ENCODE measurements at places on chromosomes 2 and 18.

DNA sequence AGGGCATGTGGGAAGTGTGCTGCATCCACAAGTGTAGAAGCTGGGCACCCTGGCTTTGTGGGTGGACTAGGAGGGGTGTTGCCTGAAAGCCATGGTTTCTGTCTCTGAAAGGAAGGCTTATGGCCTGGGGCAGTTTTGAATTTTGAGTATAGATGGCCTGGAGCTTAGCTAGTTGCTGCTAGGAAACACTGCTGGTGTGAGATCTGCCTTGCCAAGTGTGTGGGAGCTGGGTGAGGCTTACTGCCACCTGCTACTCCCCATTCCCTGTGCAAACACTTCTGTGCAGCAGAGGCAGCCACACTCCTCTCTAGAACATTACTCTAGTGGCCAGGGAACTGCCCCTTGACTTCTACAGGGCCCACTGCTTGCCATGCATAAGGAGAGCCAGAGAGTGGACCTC lies 831.7 kb upstream of the LRRTM1 start:
- DNase-seq = no peak

- no peak for DNase-seq
These were observed 201.5 kb downstream of the RNF144A start for GRCh38 chr2:7118606-7119131.

- DNase-seq = no peak
These were observed 33.5 kb upstream of the SELENOI start for GRCh38 chr2:26312471-26312870.

GRCh38 chr18:69889009-69889408 lies 58.7 kb downstream of the CD226 start:
- no peak for DNase-seq

DNA sequence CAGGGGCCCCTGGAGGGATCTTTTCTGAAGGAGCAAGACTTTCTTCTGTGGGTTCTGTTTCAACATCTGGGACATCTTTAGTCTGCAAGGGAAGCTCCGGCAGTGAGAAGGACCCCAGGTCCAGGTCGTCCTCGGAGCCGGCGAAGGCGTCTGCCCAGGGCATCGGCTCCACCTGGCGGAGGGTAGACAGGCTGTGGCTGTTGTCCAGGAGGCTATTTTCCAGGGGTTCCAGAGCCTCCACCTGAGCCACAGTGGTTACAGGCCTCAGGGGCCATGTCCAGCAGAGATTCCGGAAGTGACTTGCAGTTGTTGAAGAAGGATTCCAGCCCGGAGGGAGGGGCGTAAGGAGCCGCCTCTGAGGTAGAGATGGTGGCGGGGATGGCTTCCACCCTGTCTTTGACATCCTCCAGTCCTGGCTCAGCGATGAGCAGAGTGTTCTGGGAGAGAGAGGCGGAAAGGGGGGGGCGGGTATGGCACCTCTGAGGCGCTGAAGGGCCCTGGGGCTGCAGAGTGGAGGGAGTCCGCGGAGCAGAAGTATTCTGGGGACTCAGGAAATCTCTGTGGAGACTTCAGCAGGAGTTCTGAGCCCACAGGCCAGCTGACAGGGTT lies 891.3 kb upstream of the LRRTM1 start:
- no peak for DNase-seq

- no peak for DNase-seq
These were observed 444.2 kb downstream of the LRATD1 start for GRCh38 chr2:15076668-15077067.

GRCh38 chr2:111037128-111037527 lies 83.6 kb upstream of the BCL2L11 start:
- DNase-seq = no peak

DNA sequence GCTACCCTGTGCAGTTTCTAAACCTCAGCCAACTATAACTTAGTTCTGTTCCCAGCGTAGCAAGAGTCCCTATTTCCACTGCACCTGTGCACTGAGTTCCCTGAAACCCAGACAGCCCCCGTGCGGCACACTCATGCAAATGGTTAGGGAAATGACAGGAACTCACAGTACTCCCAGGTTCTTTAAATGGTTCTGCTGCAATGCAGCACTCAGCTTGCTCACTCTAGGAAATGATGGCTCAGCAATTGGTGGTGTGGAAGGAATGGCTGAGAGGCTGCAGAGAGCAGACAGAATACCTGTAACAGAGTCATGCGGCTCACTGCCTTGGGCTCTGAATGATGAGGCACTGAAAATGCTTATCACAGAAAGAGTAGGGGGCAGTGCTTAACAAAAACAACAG lies 143.0 kb downstream of the RAD51AP2 start:
- DNase-seq = no peak

- DNase-seq = no peak
These were observed 198.8 kb downstream of the DCDC2C start for GRCh38 chr2:3902131-3902530.

GRCh38 chr2:121529439-121530211 lies 1.1 kb upstream of the RNU4ATAC start:
- no peak for DNase-seq

- no peak for DNase-seq
These were observed 1350.2 kb upstream of the FAM98A start for GRCh38 chr2:34949316-34949715.

GRCh38 chr2:157334335-157334734 lies 8.7 kb upstream of the ERMN start:
- DNase-seq = no peak

DNA sequence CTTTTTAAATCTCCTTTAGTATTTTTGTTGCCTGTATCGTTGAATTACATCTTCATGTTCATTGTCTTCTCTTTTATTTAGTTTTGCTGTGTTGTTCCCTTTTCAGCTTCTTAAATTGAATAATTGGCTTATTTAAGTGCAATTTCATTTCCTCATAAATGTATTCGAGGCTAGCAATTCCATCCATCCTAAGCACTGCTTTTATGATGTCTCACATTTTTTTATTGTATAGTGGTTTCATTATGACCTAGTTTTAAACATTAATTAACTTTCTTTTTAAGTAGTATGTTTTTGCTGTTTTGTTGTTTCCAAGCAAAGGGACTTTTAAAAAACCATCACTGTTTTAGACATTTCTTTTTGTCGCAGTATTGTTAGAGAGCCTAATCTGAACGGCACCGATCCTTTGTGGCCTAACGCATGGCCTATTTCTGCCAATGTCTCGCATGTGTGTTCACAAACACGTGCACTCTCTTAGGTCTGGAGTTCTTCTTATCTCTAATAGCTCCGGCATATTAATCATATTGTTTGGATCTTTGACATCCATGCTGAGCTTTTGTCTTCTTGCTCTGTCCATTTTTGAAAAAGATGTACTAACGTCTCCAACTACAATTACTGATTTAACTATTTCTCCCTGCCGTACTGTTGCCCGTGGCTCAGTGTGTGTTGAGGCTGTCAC lies 59.6 kb upstream of the ZNF516 start:
- no peak for DNase-seq

DNA sequence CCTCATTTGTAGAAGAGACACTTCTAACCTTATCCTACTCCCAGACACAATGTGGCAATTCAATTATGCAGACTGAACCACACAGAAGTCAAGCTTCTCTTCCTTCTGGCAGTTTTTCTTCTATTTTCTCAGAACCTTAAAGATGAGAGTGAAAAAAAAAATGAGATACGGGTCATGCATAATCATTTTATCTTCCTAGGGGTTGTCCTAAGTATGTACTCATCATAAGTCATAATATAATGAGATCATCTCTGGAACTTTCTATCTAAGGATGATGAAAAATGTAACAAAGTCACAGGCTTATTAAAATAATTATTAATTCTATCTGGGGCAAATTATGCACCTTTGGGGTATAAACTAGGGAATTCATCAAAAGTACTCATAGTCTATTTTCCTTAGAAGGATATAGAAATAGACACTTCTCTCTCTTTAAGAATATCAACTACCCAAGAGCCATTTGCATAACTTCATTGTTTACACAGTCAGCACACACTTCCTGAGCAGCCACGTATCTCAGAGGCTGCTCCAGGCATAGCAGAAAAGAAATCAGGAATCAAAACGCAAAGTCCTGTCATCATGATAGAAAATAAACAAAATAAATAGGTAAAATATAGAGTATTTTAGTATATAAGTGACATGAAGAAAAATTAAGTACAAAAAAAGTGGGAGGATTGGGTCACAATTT lies 345.9 kb upstream of the SPHKAP start:
- DNase-seq = no peak

GRCh38 chr2:117770730-117771129 lies 43.8 kb upstream of the DDX18 start:
- DNase-seq = no peak

DNA sequence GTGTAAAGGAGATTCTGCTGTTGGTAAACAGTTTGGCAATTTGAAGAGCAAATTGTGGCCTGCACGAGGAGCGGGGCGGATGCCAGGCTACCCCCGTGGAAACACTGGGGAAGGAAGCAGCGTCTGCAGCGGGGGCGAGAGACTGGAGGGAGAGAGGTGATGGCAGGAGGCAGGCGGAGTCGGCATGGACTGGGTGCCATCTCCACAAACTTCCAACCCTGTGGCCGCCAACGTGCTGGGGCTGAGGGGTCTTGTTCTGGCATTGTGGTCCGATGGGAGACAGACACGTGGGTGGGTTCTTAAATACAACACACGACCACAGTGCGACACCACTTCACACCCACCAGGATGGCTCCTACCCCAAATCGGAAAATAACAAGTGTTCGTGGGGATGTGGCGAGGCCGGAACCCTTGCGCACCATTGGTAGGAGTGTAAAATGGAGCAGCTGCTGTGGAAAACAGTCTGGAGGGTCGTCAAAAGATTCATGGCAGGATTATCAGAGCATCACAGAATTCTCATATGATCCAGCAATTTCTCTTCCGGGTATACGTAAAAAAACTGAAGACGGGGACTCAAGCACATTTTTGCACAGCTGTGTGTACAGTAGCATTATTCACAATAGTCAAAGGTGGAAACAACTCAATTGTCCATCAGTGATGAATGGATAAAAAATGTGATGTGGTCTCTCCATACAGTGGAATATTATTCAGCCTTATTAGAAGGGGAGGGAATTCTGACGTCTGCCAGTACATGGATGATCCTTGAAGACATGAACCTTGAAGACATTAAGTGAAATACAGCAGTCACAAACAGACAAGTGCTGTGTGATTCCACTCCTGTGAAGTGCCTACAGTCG lies 82.4 kb upstream of the HPCAL1 start:
- no peak for DNase-seq

DNA sequence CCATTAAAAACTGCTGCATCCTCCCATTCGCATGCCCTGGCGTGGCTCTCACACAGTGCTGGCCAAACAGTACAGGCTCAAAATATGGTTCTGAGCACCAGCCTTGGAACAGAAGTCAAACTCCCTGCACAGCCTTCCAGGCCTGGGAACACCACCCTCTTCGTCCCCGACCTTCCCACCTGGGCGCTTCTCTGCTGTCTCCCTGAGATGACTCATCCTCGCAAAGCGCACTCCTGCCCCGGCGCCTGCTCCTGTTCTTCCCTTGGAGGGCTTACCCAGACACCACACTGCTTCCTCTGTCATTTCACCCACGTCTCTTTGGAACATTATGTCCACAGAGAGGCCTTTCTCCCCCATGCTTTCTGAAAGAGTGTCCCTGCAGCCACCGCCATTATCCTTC lies 172.7 kb downstream of the L3MBTL4 start:
- no peak for DNase-seq

GRCh38 chr2:206368933-206369569 lies 74.3 kb upstream of the ADAM23 start:
- DNase-seq = no peak

DNA sequence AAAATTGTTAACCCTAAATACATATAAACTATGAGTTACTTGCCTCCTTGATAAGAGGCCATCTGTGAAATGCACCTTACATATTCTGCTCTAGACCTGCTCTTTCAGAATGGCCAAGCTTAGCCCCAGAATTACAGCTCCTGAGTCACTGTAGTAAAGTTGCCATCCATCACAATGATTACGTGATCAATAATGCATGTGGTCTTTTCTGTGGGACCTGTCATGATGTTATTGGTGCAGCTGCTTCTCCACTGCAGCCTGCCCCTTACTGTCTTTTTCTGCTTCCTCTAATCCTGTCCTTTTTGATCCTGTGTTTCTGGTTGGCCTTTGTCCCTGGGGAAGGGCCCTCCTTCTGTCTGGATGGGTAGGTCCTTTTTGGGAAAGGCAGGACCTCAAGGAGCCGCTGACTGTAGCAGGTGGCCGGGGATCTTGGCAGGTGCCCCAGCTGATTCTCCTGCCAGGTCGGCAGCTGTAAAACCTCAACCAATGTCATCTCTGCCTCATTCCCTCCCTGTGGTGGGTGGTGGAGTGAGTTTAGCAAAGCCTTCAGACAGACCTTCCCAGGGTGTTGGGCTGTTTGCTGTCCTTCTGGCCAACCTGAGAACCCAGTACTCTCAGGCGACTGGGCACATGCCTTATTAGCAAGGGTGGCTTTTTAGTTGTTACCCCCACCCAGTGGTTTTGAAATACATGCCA lies 126.2 kb upstream of the EML6 start:
- DNase-seq = no peak

DNA sequence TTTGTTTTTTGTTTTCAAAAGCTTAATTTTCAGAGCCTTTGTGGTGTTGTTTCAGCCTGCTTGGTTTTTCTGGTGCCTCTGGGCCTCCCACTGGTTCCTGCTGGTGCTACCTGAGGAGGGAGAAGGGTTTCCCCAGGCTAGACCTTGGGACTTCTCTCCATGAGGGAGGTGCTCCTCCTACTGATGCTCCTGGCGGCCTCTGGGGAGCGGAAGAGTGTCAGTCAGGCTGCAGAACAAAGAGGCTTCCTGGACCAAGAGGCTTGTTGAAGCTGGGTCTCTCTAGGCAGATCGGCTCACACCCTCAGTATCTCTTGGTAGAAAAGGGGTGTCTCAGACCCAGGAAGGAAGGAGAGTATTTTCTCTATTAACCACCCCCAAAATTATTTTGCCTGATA lies 32.2 kb downstream of the RFX8 start:
- DNase-seq = no peak

DNA sequence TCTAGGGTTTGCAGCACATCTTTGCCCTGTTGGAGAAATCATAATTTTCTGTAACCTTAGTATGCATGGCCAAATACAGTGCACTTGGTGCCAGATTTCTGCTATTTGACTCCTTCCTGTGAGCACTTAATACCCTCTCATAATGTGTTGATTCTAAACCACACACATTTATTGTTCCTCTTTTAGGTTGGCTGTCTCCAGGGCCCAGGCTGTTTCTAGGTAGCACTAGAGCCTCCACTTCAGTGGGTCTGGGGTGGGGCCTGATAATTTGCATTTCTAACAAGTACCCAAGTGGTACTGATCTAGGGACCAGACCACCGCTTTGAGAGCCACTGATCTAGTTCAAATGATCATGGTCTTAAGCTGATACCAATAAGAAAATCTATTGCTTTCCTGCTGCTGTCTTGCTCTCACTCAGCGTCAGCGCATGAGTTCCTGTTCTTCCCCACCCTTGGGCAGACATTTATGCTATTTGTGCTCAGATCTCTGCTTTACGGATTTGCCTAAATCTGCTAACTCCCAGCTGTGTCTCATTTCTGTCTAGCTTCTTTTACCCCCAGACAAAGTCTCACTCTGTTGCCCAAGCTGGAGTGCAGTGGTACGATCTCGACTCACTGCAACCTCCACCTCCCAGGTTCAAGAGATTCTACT lies 7.4 kb downstream of the PTRHD1 start:
- DNase-seq = no peak

Measured in stimulated activated CD8-positive, alpha-beta memory T cell treated with anti-CD3 and anti-CD28 coated beads, Interleukin-7, amount 100 ng/mL, for 24 hours (primary cell).